Frontal cortex (tissue), 4 donors: ENCODE measurements at places on chromosomes 7 and 10.

DNA sequence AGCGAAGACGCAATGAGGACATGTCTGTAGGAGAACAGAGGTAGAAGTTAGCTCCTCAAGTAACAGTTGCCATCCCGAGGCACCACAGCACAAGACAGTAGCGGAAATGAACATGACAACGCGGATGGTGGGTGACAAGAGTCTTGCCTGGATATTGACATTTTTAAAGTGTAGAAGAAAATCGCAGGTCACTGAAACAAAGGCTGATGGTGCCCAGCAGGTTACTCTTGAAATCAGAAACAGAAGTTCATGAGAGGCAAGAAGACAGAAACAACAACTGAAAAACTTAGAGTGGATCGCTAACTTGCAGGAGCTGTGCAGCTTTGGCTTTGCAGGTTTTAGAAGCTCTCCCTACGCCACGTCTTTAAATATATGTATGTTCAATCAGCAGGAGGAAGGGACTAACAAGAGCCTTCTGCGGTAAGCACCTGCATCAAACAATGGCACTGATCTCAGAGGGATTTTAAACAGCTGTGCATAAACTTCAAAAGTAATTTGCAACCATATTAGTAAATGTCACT lies 1.8 kb downstream of the PRKCQ start:
- no peak for DNase-seq

DNA sequence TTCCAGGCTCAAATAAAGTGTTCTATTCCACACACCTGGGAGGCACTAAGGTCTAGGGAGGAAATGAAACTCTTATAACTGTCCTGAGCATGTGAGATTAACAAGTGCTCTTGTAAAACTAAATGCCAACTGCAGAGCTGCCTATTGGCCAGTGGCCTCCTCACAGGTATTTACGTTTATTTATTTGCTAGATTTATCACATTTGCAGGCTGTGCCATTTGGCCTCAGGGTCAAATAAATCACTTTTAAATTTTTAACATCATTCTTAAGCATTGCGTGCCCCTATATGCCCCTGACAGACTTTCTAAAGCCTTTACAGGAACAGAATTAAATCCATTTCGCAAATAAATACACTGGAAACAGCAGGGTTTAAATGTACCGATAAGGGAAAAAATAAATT lies 381.8 kb upstream of the NFE2L3 start:
- DNase-seq: no peak

- DNase-seq: no peak
Measured at GRCh38 chr10:36050763-36051499, 408.8 kb upstream of the FZD8 start.

DNA sequence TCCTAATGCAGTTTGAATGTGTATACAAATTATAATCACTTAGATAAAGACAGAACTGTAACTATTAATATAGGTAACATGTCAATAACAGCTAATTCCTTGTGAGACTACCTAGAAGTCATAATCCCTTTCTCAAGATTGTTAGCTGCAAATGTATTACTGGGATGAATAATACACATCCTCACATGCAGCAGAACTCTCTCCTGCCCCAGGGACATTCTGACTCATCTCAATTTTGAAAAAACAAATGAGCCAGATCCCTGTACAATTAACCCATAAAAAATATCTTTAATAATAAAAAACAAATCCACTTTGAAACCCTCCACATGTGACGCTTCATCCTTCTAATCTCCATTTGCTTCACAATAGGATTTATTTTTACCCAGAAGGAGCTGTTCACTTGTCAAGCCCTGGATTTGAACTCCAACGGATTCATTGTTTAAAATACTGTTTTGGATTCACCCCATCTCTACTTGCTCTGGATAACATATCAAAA lies 428.4 kb upstream of the TEX47 start:
- no peak for DNase-seq

DNA sequence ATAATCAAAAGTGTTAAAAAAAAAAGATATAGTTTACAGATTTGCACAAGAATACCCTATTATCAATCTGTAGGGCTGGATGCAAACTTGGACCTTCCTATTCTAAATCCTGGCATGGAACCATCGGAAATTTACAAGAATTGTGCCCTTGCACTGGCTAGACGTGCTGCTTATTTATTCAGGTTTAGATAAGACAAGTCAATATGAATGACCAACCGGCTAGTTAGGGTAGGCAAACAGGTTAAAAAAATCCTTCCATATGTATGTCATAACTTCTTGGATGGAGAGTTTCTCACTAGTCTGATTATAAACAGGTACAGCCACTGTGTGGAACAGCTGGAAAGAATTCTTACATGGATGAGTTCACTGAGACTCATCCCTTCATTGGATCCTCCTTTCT lies 41.4 kb downstream of the PKD1L1 start:
- DNase-seq: no peak

DNA sequence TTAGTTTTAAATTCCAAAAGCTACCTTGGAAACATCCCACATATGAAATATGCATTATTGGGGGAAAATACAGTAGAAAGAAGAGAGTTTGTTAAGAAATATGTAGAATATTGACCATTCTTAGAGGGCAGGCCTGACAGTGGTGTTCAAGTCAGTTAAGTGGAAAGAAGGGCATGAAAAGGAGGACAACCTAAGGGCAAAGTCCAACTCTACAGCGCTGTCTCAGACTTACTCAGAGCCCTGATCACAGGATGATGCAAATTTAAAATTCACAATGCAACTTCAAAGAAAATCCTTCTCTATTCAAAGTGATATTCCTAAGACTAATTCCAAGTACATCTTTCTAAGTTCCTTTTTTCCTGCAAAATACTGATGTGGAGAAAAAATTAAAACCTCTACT lies 139.1 kb upstream of the LRRTM3 start:
- DNase-seq: no peak

GRCh38 chr10:71608819-71609768 lies 110.5 kb downstream of the C10orf105 start:
- DNase-seq: peak; percentile 61

- DNase-seq: no peak
Measured at GRCh38 chr7:28509251-28510025, 97.1 kb downstream of the CREB5 start.

DNA sequence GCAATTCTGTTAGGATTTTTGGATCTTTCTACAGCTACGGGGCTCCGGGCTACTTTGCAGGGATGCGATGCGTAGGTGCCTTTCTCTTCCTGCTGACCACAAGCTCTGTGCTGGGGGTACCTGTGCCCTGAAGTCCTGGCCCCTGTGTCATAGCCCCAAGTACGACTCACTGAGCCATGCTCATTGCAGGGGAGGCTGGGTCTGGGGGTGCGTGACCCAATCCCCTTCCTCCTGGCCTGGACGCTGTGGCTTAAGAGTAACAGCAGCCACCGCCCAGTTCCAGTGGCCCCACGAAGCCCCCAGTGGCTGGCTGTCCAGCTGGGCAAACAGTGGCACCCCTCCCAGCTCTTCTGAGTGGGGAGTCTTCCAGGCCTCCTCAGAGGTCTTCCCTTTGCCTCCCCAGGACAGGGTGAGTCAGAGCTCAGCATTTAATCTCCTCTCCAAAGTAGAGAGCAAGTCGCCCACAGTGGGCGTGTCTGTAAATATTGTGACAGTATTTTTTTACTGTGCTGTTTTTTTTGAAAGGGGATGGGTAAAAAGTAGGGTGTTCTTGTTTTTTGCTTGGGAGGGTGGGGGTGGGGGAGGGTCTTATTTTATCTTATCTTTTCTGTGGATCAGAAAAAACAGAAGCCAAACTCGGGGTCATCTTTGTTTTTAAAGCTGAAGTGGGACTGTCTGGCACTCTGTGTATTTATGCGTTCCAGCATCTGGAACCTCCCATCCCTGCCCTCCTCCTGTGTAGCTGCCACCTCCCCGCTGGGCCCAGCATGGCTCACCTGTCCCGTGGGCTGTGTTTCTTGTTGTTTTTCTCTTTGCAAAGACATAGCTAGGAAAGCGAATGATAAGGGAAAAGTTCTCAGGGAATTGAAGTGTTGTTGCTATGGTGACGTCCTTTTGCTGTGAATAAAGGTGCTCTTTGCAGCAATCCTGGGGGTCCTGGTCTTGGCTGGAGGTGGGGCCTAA lies 8.2 kb downstream of the LFNG start:
- no peak for DNase-seq

DNA sequence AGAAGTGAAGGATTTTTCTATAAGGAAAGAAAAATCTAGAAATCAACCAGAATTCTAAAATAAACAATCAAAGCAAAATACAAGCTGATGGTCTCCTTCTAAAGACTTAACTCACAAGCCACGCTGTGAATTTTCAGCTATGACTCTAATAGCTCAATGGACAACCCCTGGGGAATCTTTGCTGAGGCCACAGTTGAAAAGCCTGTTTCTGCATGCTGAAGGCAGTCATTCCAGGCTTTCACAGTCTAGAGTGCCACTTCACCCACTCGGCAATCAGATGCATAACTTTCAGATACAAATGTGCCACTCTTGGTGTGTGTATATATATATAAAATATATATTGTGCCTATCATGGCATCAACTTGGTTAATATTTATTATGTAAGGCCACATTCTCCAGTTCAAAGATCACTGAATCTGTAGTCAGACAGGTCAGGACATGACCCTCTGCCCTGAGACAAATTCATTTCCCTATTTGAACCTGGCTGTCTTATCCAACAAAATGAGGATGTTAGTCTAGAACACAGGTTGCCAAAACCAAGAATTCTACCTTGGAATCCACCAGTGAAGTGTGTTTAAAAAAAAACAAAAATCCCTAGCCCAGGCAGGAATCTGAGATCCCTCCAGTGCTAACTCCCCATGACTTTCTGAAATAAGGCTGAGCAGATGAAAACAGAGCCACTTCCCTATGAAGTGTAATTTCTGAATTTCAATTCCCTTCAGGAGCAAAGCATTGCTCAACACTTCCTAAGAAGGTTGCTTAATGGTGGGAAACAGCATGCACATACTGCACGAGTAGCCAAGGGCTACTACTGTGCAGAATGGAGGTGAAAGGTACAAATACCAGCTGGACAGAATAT lies 9.9 kb downstream of the LIPA start:
- no peak for DNase-seq

- no peak for DNase-seq
Measured at GRCh38 chr10:13960603-13961002, 370.1 kb downstream of the FRMD4A start.

DNA sequence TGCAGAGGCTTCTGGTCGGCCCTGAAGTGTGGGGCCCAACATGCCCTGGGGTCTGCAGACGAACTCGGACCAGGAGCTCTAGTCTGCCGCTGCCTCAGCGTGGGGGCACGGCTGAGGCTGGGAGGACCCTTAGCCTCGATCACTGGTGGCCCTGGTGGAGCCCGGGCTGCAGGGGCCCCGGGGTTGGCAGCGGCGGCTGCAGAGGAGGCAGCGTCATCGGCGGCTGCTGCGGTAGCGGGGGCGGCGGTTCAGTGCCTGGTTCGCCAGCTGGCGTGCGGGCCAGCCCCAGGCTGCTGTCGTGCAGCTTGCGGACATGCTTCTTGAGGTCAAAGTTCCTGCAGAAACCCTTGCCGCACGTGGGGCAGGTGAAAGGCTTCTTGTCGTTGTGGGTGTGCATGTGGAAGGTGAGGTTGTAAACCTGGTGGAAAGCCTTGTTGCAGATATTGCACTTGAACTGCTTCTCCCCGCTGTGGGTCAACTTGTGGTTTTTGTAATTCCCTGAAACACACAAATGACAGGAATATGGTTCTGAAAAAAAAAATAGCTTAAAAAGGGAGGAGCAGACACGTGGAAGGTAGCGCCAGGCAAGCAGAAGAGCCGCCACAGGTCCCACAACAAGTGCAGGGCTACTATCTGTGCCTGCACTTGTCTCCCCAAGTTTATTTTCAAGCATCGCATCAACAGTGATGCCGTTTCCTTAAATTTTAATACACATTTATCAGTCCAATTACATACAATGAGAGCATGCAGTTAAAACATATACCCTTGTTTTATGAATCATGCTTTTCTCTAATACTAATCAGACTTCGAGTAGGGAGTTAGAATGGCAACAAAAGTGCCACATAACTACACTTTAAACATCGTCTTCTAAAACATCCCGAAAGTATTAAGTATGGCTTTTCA lies 2.4 kb downstream of the FEZF1 start:
- no peak for DNase-seq

DNA sequence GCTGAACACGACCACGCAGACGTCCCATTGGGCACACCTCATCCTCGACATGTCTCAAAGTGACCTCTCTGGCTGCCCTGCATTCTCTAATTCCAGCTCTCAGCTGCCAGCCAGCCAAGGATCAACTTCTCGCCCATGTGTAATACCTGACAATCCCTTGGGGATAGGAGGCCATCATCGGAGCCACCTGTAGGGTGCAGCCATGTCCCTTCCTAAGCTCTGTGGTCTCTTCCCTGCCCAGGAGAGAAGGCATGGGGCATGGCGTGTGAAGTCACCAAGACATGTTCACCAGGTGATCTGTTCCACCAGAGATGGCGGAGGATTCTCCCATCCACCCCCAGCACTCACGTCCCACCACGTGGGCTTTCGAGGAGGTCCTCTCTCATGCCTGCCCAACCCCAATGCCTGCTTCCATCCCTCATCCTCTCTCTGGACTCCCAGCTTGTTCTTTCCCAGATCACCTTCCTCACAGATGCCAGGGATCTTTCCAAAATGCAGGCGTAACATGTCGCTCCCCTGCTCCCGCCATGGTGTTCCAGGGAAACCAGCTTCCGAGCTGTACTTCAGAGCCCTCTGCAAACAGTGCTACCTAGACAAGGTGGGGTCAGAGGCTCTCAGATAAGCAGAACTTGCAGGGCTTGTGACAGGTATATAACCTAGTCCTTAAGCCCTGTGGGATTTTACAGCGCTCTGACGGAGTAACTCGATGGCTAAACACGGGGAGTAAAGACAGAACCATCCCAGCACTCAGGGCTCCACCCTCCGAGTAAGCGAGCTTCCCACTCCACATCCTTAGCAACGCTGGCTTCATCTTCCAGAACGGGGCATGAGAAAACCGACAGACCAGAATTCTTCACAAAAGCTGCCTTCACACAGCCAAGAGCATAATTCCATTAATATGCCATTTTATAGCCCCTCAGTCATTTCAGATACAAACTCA lies 41.1 kb downstream of the BRI3 start:
- DNase-seq: no peak

DNA sequence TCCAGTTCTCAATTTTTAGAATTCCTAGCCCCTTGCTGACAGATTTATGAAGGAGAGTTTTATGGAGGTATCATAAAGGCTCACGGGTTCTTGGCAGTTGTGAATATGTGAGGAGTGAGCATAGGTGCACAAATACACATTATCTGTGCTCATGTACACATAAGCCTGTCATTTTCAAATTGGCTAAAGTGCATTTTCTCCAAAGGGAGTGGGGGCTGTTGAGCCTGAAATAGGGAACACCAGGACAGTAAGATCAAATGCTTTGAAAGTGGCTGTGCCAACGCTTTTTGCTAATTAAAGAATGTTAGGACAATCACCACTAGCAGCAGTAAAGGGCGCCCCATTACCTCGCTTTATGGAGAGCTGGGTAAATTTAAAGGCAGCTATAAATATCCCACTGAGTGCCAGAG lies 8.3 kb upstream of the LRRC4 start:
- DNase-seq: no peak

DNA sequence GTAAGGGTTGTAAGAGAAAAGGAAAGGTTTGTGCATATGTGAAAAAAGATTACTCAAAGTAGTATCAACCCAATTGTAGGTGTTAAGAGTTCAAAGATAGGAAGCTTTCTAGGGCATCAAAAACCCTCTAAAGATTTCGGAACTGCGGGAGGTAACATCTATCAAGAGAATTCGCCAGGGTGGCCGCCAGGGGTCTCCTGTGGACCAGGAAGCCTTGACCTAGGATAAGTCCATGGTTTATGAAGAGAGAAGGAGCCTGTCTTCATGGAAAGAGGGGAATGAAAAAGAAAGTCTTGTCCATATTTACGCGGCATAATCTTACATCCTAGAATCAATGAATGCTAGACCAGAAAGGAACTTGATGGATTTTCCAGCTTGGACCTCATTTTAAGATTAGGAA lies 140.7 kb upstream of the CALCR start:
- no peak for DNase-seq
